Activated T-cell treated with anti-CD3 and anti-CD28 coated beads, Interleukin-2, amount 50 U/mL, for 72 hours (primary cell): ENCODE measurements at places on chromosomes 16 and 17.

GRCh38 chr16:19872179-19872863, 12.3 kb downstream of the GPRC5B start:
- no peak for DNase-seq

- peak; percentile 70 for DNase-seq
Observed at GRCh38 chr16:48123104-48123788, 32.5 kb downstream of the ABCC12 start.

- DNase-seq, result no peak
Observed at GRCh38 chr16:49431591-49432290, 58.1 kb downstream of the C16orf78 start.

- no peak for DNase-seq
Observed at GRCh38 chr17:27408891-27409290, 47.4 kb upstream of the KSR1 start.

DNA sequence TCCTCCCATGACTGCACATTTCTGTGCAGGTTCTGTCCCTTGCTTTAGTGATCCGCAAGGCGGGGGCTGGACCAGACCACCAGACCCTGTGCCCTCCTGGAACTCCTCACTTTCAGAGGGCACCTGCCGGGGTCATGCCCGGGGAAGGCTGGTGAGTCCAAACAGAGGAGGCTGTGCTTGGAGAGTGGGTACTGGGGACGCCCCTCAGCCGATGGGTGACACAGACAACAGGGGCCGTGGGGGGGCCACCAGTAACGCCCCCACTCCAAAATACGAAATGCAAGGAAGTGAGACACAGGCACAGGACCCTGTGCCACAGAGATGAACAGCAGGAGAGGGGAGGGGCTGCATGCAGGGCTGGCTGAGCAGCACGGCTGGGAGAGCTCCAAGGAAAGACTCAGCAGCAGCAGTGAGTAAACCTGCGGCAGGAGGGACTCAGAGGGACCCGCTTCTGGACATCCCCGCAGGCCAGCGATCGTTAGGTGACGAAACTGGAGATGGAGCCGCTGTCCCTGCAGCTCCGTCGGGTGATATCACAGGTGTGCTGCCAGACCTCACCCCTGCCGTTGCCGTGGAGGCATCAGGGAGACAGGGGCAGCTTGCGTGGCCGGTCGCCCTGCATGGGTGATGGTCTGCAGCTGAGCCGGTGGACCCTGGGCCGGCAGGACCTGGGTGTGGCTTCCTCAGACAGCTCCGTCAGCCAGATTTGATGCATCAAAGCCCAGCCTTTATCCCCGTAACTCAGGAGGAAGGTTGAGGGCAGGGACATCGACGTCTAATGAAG, 71.2 kb upstream of the GNG13 start:
- no peak for DNase-seq

DNA sequence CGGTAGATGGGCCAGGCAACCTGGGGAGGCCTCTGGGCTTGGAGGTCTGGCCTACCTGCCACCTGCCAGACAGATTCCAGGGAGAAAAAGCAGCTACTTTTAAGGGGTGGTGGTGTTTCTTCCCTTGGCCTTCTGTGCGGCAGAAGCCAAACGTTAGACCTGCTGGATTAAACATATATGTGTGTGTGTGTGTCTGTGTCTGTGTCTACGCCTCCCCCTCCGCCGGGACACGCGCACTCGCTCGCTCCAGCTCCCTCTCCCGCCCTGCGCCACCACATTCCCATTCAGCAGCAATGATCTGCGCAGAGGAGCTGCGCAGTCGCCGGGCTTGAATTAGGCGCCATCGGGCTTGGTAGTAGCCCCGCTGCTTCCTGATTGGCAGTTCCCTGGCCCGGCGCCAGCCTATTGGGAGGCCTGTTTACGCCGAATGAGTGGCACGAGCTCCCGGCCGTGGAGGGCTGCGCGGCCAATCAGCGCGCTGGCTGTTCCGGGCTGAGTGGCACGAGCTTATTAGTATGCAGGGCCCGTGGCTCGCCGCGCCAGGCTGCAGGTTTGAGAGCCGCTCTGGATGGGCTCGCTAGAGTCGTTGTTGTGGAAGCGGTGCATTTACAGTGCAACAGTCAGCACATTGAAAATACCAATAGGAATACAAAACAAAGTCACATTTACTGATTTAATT, at the start of gene BAHCC1:
Gene BAHCC1 (plus strand): TSS at position 537 of the 679 bp plus-strand sequence. CDS start 4,283 bp downstream, outside the sequence.
- peak; percentile 96 for DNase-seq

GRCh38 chr16:80915079-80915450, 91.6 kb downstream of the CMC2 start:
- DNase-seq, result no peak

DNA sequence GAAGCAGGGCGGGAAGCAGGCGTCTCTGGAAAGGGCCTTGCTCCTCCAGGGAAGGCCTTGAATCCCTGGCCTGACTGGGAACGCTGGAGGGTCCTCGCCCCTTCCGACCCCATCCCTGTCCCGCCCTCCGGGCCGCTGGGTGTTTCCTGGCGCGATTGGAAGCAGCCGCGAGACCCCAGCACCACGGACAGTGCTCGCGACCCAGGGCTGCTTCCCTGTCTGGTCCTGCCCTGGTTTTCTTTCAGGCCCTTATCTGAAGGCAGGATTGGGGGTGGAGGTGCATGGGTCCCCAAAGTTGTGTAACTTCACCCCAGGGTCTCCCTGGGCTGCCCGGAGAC, 2.1 kb downstream of the MGAT5B start:
- no peak for DNase-seq

GRCh38 chr16:86048882-86049585, 150.1 kb downstream of the IRF8 start:
- DNase-seq, result no peak
